ENCODE measurements at places on chromosomes 3 and 15.

GRCh38 chr3:133890037-133890436, 5.6 kb downstream of the RAB6B start:
- DNase-seq, result no peak

GRCh38 chr3:179973931-179974361, 62.8 kb downstream of the PEX5L start:
- DNase-seq, result no peak

DNA sequence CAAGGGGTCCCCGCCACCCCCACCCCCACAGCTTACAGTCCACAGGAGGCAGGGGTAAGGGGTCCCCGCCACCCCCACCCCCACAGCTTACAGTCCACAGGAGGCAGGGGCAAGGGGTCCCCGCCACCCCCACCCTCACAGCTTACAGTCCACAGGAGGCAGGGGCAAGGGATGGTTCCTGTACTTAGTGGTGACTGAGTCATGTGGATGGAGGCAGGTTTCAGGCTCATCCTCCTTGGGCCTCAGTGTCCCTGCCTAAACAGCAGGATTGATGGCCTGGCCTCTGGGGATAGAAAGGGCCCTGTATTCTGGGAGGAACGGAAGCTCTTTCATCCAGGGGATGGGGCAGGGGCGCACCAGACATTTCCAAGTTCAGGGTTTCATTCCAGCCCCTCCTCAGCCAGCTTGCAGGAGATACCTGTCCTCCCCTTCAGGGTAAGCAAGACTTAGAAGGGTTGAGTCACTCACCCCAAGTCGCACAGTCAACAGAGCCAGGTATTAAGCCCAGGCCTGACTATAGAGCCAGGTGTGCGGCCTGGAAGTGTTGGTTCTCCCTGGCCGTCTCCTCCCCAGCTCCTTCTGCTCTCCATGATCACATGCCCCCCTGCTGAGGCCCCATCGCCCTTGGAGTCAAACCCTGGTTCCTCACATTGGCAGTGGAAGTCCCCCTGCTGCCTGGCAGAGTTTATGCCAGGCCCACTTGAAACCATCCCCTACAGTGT, 12.5 kb downstream of the CSK start:
- DNase-seq, result no peak

DNA sequence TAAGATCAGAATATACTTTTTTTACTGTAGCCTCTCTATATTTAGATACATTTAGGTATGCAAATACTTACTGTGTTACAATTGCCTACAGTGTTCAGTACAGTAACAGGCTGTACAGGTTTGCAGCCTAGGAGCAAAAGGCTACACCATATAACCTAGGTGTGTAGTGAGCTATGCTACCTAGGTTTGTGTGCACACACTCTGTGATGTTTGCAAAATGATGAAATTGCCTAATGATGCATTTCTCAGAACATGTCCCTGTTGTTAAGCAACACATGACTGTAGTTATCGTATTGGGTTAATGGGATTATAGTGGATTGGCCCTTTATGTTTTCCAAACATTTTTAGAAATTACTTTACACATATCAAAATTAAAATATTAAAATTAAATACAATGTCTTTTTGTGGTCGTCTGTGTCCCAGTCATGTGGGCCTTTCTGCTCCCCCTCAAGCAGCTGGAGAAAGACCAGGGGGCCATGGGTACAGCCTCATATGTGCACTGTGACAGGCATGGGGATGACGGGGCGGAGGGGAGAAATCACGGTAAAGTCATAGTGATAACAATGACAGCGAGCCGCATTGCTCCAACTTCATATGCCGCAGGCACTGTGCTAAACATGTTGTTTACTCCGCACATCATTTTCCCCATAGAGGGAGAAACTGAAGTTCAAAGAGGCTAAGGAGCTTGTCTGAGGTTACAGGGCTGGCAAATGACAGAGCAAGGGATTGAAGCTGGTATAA, 27.4 kb upstream of the PLA2G4E start:
- DNase-seq, result no peak

DNA sequence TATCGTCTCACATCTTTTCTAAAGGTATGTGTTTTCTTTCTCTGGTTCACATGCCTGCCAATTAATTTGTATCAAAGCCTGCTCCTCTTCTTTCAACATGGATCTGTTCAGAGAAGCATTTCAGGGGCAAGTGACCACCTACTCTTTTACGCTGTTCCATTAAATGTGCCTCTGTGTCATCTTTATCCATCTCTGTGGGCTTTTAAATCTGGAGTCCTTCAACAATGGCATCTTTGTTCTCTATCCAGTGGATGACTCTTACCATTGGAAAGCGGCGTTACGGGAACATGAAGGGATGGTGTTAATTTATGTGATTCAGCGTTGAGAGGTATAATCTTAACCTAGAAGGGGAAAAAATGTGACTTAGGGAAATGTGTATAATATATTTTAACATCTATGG, 92.7 kb upstream of the CFAP20DC start:
- DNase-seq, result no peak

- DNase-seq, result peak; percentile 36
These were observed 124.6 kb downstream of the AKAP13 start for GRCh38 chr15:85504749-85505676.

- DNase-seq, result no peak
These were observed 39.9 kb upstream of the LRTM1 start for GRCh38 chr3:54967731-54968161.

DNA sequence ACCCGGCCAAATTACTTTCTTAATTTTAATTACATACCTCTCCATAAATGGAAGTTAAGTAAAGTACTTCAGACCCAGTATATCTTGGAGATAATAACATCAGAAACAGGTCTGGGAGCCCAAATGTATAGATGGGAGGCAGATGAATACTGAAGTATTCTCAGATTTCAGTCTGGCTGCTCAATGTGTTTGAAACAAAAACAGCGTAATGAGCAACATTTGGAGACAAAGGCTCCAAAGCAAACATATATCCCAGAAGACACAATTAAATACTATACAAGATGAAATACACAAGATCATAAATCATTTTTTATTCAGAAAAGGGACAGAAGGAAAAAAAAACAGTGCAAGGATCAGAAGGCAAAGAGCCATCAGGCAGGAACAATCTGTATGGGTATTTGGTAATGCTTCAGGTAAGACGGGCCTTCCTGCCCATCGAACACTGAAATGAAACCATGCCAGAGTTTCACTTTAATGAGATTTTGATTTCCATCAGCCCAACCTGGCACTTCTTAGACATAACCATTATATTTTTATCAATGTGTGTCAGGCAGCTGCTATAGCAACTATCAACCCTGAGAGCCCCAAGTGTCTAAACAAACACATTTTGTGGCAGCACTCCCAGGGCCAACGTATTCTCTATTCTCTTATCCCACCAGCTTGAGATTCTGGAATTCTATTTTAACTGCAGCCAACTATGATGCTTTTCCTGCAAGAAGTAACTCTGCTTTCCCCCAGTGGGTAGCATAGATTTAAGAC, 210.8 kb downstream of the STT3B start:
- DNase-seq, result no peak
